ENCODE measurements at places on chromosomes 11 and 22.

GRCh38 chr22:38737302-38738060 is 18.3 kb downstream of the SUN2 start:
- DNase-seq, result peak; percentile 27

DNA sequence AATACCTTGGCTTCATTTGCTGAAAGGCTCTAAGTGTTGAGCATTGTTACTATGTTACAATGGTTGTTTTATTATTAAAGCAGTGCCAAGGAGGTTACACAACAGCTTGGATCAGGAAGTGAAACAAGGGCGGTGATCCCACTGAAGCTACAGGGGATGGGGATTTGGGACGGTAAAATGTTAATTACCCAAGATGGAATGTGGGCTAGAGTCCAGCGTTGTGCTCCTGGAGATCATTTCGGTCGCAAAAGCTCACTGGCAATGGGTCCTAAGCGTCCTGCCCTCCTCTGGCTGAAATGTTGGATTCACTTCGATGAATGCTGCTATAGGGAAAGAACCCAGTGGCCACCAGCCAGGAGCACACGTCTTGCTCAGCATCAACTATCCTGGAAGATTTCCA is 48.3 kb downstream of the FAM83F start:
- DNase-seq, result peak; percentile 53

GRCh38 chr11:17651681-17652080 is 67.7 kb upstream of the MYOD1 start:
- peak; percentile 71 for DNase-seq

DNA sequence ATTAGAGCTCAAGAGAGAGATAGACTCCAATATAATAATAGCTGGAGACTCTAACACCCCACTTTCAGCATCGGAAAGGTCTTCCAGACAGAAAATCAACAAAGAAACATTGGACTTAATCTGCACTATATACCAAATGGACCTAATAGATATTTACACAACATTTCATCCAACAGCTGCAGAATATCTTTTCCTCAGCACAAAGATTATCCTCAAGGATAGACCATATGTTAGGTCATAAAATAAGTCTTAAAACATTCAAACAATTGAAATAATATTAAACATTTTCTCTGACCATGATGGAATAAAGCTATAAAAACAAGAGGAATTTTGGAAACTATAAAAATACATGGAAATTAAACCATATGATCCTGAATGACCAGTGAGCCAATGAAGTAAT is 45.1 kb upstream of the FAM181B start:
- no peak for DNase-seq

DNA sequence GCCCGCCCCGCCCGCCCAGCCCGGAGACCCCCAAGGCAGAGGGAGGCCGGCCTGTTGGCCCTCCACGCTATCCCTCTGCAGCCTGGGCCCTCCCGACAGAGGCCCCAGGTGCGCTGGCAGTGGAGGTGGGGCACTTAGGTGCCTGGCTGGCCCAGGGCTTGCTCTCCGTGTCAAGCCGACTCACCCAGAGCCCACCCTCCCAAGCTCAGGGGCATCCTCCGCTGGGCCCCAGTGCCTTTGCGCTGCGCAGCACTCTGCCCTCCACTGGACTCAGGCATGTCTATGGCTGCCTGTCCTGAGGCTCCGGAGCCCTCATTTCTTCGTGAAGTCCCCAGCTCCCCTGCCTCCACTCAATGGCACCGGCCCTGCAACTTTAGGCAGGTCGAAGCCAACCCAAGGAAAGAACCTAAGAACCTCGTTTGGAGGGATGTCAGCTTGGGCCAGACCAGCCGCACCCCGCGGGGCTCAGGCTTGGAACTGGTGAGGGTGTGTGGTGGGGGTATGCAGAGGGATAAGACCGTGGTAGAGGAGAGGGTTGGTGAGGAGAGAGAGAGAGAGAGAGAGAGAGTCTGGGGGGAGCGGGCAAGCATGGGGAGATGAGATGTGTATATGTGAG is 6.1 kb downstream of the SMIM45 start:
- DNase-seq, result no peak
